ENCODE measurements at places on chromosomes 2 and 18.

DNA sequence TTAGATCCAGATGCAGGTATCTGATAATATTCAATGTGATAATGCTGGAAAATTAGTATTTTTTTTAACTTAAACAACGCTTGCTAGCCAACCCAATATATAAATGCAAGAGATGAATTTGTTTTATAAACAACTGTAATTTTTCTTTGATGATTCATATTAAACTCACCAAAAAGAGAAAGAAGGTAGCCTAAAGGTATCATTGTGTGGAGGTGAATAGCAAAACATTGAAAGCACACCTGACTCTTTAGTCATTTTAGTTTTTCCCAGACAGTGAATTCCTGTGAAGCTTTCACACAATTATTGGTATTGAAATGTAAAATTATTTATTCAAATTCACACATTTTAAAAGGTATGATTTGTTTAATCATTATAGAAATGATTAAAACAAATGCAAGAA is 424.0 kb downstream of the NR4A2 start:
- DNase-seq = no peak

GRCh38 chr18:61148322-61148721 is 184.9 kb upstream of the CDH20 start:
- DNase-seq = no peak

- no peak for DNase-seq
Measured at GRCh38 chr2:178108176-178108575, 4.1 kb upstream of the RBM45 start.

- DNase-seq = no peak
Measured at GRCh38 chr2:72129681-72130340, 17.9 kb downstream of the CYP26B1 start.

- DNase-seq = no peak
Measured at GRCh38 chr18:79788734-79789085, 9.0 kb upstream of the KCNG2 start.

DNA sequence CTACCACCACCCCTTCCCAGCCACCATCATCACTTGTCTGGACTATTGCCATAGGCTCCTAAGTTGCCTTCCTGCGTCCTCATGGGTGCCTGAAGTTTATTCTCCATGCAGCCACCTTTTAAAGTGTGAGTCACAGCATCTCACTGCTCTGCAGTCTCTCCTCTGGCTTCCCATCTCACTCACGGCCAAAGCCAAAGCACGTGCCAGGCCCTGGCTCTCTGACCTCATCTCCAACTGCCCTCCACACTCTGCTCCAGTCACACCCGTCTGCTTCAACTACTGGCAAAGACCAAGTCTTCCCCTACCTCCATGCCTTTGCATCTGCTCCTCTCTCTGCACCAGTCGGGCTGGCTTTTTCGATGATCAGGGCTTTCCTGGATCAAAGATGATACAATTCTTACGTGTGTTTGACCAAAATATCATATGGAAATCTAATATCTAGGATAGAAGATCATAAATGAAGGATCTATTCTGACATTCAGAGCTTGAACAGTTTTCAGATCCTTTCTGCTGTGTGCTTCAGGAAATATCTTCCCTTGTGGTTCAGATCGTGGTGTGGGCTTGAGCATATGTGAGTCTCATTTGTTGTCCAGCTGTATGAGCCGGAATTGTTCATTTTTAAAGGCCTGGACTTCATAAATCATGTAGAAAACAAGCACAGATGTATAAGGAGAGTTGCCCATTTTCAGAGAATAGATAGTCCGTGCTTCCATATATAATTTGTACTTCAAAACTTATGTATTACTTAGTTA is 175.6 kb downstream of the PRKCE start:
- DNase-seq = peak; percentile 28

GRCh38 chr2:30239308-30239985 is 8.1 kb downstream of the LBH start:
- DNase-seq = peak; percentile 67

GRCh38 chr2:220455351-220455990 is 828.0 kb downstream of the SLC4A3 start:
- DNase-seq = no peak

DNA sequence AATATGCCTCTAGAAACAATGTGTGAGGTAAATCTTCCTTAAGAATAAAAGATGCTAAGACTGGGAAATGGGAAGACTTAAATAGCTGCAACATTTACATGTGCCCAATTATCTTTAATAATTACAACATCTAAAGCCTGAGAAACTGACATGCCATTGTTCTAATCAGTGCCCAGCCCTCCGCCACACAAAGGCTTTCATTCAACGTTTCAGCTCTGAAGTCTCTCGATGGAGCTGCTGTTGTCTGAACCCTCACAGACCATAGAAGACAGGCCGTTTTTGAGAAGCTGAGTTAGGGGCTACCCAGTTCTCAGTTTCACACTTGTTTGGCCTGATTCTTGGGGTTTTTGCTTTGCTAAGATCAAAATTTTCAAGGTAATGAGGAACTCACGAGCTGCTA is 315.4 kb upstream of the CHST9 start:
- no peak for DNase-seq

GRCh38 chr18:21612125-21613039 is at the start of gene SNRPD1:
Gene SNRPD1, plus strand, starts transcription at chr18:21612314. Its CDS starts 116 bp downstream, at chr18:21612430.
- DNase-seq = peak; percentile 93

DNA sequence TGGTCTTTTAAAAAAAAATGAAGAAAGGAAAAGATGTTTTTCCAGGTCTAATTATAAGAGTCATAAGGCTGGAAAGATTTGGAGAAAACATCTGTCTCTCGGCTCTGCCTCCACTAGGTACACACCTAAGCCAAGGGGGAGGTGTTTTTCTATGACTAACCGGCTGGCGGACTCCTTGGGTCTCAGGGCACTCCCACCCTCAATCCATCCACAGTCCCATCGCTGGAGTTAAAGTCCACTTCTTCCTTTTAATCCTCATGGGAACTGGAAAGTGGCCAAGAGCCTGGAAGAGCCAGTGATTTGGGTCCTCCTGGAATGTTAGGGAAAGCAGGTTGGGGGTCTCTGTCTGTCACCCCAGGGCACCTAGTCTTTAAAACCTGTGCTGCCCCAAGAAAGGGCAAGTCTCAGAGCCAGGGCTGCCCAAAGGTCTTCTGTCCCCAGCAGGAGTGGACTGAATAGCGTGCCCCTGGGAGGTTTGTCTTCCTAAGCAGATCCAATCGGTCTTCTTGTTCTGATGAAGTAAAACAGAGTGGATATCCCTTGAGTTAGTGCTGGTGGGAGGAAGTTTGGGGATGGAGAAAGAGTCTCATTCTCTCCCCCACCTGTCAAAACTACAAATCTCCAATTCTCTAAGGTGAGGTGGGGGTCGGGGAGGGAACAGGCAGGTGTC is 66.4 kb downstream of the MCFD2 start:
- DNase-seq = peak; percentile 64

DNA sequence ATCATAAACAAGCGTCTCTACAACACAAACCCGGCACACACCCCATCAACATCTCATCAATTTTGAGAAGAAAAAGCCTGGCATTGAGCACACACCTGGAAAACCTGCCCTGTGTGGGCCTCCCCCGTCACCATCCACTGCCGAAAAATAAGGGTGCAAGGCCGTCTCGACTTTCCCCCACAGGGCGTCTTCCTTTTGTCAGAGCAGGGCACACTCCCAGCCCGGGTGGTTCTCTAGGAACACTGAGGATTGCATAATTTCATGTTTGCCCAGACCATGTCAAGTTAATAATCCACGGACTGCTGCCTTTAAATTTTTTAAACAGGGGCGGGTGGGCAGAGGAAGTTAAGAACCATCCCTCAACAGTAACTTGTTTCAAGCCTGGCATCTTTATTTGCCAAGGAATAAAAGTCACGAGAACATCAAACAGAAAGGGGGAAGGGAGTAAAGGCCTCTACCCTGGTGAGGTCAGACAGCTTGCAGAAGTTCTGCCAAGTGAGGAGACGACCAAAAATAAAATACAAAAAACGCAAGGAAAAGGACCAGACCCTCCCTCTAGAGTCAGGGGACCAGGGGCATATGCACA is 2.1 kb downstream of the TFCP2L1 start:
- DNase-seq = peak; percentile 38

GRCh38 chr2:49978341-49978740 is 824.0 kb upstream of the FSHR start:
- no peak for DNase-seq

DNA sequence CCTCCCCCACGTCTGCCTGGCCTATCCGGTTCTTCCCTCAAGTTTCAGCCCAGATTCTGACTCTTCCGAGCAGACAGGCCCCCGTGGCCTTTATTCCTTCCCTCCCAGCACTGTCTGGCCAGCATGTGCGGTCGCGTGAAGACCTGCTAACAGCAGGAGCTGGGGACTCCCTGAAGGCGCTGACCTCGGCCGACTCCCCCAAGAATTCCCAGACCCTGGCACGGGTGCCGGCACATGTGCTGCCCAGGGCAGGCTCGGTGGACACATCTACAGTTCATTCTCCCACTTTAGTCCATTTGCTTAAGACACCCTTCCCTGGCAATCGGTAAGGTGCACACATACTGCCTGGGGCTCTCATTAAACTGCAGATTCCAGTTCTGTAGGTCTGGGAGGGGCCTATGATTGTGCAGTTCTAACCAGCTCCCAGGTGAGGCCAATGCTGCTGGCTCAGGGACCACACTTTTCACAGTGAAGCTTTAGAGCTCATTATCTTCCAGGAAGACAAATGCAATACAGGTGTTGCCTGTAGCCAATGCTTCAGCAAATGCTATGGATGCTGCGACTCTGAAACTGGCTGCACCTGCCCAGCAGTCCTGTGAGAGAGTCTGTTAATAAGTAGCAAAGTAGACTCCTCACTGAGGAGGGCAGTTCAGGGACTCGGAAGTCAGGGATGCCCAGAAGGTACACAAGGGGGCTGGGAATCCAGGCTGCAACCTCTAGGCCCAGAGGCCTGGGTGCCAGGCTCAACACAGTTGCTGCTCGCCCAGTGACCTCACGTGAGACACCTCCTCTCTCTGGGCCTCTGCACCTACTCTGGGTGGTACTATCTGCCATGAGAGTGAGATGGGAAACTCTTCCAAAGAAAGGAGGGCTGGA is 45.4 kb upstream of the TAF1B start:
- DNase-seq = peak; percentile 59

DNA sequence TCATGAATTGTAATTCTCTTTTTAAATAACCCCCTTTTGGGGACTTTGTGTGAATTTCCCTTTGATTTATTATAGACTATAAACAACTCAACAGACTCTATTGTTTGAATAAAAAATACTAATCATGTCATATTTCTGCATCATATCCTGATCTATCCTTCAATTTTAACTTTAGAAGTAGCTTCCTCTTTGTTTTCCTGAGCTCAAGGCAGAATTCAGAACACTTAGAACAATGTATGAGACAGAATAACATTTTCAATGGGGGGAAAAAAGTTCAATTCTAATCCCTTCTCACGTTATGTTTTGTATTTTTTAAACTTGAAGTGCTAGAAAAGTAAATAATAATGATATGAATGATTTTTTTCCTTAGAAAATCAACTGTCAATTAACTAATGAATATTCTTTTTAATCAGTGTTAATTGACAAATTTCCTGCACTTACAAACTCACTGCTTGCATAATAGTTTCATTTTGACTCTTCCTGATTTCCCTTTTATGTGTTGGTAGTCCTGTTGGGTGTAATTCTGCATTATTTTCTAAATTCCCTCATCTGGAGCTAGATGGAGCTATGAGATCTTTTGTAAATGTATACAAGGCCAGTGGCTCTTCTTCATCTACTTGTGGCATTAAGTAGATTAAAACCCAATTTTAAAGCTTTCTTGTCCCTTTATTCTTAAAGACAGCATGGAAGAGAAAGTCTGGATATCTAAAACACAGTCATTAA is 326.1 kb downstream of the PARD3B start:
- DNase-seq = peak; percentile 52

DNA sequence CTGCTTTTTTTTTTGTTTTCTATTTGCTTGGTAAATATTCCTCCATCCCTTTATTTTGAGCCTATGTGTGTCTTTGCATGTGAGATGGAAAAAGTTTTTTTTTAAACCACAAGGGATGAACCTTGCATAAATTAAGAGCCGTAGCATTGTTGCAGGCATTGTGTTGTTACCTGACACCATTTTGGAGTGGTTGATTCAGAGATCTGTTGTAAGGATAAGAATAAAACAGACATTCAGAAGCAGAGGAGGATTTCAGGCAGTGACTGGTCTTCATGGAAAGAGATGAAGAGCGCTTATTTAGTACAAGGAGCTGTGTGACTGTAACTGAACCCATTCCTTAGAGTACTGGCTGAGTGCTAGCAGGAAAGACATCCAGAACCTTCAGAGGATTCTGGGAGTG is 101.2 kb downstream of the LTBP1 start:
- no peak for DNase-seq

GRCh38 chr2:126769118-126769517 is 113.2 kb downstream of the GYPC start:
- DNase-seq = no peak

DNA sequence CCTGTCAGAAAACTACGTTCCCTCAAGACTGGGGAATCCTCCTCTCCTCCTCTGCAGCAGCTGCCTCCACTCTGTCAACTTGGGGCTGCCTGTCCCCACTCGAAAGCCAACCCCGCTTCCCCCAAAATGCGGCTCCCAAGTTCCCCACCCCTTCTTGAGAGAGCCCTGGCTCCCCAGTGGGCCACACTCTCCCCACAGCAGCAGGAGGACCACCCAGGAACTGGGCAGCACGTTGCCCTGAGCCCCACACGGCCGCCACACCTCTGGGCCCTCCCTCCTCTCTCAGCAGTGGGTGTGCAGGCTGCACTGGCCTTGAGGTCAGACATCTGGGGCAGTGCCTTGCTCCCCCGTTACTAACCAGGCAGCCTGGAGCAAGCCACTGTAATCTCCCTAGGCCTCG is 9.6 kb upstream of the TEX51 start:
- no peak for DNase-seq

DNA sequence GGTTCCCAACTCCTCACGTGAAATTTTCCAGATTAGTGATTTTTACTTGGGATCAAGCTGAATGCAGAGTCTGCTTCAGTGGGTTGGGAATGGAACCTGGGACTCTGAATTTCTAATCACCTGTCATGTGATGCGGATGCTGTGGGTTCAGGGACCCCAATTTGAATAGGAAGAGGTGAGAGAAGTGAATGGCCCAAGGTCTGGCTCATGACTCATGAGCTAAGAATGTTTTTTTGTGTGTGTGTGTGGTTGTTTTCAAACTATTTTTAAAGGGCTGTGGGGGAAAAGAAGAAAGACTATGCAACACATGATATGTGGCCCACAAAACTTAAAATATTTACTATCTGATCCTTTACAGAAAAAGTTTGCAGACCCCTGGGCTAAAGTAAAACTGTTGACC is 108.5 kb upstream of the CYRIA start:
- DNase-seq = peak; percentile 25

DNA sequence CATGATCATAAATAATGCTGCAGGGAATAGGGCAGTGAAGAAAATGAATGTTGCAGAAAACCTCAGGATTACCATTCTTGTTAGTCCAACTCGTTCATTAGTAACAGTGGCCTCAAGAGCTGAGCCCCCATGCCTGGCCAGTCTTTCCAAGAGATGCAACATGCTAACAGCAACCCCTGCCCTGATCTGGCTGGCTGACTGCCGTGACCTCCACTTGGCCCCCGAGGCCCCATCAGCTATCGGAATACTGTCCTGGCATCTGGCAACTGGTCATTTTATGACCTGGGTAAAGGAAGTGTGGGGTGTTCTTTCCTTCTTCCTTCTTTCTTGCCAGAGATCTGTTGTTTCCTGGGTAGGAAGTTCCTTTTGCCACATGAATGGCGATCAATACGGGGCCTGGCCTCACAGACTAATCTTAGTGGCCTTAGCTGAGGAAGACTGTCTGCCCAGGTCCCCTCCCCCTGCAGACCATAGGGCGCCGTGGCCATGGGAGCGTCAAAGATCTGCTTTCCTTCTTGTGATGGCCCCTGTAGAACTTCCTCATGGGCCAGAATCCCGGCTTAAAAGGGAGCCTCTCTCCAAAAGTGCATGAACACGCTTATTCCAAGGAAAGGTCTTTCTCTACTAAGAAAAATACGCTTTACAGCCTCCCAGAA is 10.6 kb upstream of the TRABD2A start:
- no peak for DNase-seq

GRCh38 chr2:122966461-122966860 is 1058.6 kb upstream of the CNTNAP5 start:
- no peak for DNase-seq
